Stimulated activated CD4-positive, alpha-beta T cell treated with anti-CD3 and anti-CD28 coated beads, Interleukin-15, amount 100 ng/mL, for 24 hours (primary cell): ENCODE measurements at places on chromosomes 1 and 21.

- no peak for DNase-seq
Measured at GRCh38 chr1:22233222-22233621, 90.3 kb upstream of the WNT4 start.

GRCh38 chr1:168218658-168219057 is 7.1 kb upstream of the SFT2D2 start:
- no peak for DNase-seq

DNA sequence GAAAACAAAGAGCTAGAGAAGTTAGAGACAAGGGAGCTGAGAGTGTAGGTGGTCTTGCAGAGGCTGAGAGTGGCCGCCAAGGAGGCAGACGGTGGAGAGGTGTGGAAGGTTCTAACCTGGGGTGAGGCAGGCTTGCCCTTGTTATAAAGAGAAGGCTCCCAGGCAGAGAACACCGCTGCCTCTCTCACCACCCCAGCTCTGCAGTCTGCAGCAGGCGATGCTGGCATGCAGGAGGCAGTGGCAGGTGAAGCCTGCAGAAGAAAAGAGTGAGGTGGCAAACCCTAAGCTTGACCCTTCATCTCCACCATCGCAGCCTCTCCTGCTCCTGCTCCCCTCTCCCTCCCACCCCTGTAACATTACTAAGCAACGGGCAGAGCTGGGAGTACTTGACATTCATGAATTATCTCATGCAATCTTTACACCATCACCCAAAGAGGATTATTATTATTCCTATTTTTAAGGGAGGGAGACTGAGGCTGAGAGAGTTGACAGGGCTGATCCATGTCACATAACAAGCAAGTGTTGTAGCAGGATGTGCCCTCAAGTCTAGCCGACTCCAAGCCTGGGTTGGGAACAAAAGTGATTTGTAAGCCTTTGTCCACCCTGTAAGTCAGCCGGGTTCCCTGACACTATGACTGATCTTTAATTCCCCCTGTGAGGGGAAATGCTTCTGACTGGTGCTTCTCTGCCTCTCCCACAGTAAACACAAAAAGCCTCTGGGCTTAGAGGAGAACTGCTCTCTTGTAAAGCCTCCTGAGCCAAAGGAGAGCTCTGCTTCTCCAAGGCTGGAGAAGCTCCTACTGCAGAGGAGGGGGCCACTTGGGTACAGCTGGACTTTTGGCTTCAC is 36.1 kb downstream of the KANK4 start:
- DNase-seq: no peak

GRCh38 chr1:215704089-215704860 is 137.2 kb downstream of the KCTD3 start:
- no peak for DNase-seq

- no peak for DNase-seq
Measured at GRCh38 chr1:78840453-78841271, 165.9 kb downstream of the ADGRL4 start.

DNA sequence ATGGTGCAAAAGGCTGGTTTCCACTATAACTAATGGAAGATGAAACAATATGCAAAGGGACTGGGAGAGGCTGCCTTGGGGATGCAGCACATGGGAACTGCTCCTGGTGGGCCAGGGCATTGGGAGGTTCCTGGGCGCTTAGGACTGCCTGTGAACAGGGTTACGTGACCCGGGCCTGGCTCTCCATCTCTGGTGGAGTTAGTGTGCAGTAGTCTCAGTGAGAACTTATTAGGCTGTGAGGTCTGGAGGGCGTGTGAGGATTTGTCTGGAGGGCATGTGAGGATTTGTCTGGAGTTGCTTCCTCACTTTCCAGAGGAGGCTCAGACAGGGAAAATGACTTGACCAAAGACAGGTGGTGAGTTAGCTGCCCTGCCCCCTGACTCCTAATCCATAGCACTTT is 1.5 kb upstream of the ETV3L start:
- DNase-seq: no peak

DNA sequence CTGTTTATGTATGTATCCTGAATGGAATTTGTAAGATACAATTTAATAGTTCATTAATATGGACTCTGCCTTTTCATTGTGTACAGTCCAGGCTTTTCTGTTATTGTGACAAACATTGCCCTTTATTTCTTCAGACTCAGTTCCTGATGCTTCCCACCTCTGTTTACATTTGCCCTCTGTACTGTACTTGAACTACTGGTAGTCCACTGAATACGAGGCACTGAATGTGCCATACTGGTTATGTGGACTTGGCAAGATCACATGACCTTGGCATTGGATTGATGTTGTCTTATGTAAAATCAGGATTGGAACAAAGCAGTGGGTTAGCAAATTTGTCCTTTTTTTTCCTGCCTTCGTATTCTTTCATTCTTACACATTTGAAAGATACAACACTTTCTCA is 27.8 kb downstream of the RALGPS2 start:
- DNase-seq: no peak

DNA sequence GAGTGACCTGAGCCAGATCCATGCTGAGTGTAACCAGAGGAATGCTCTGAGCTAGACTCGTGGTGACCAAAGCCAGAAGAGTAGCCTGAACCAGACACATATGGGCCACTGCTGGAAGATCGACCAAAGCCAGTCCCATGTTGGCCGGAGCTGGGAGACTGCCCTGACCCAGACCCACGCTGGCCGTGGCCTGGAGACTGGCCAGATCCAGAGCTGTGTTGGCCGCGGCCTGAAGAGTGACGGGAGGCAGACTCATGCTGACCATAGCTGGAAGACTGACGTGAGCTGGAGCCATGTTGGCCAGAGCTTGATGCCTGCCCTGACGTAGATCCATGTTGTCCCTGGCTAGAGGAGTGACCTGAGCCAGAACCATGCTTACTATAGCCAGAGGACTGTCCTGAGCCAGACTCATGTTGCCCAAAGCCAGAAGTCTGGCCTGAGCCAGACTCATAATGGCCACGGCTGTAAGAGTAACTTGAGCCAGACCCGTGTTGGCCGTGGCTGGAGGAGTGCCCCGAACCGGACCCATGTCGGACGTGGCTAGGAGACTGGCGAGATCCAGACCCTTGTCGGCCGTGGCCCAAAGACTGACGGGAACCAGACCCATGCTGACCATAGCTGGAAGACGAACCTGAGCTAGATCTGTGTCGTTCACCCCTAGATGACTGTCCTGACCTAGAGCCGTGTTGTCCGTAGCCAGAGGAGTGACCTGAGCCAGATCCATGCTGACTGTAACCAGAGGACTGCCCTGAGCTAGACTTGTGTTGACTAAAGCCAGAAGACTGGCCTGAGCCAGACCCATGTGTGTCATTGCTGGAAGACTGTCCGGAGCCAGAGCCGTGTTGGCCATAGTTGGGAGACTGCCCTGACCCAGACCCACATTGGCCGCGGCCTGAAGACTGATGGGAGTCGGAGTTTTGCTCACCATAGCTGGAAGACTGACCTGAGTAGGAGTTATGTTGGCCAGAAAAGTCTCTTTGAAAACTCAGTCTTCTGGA is 3.5 kb downstream of the HRNR start:
- DNase-seq: no peak

- no peak for DNase-seq
Measured at GRCh38 chr1:113860891-113861290, 10.6 kb downstream of the PTPN22 start.

GRCh38 chr1:226606311-226607267 is 58.0 kb downstream of the STUM start:
- no peak for DNase-seq

DNA sequence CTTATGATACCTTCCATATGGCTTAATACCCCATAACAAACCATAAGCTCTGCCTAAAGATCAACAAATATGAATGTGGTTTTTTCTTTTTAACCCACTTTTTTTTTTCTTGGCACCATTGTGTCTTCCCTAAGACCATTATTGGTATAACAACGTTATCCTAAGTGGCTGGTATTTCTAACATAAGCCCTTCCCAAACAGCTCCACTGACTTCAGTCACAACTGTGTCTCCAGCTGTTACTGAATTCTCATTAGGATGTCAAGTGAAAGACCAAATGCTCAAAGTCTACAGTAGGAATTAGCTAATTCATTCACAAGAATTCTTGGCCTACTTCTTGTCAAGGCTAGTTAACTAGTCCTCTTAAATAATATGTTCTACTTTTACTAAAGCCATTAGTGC is 4.2 kb upstream of the RXRG start:
- no peak for DNase-seq

DNA sequence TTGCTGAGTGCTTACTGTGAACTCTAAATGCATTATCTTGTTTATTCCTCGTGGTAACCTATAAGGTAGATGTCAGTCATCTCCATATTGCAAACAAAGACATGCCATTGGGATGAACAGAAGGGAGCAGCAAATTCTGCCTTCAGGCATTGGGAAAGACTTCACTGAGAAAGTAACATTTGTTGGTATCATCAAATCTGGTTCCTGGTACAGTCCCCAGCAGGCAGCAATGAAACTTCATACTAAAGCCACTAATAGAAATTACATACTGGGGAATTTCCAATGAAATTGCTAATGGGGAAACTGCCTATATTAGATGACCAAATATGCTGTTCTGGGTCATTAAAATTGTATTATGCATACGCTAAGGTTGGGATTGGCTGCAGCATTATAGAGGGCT is 47.3 kb upstream of the ST6GALNAC5 start:
- no peak for DNase-seq
